ENCODE measurements at places on chromosomes 12 and 14. TPM values are rescaled to one million over a fixed set of nuclear protein-coding genes. Genes with fewer than 3 reads are reported as not detected.

- H3K27me3 ChIP-seq: no peaks in the 10 kb centered on the region
- no peak overlapping the region for H3K27ac ChIP-seq
- no peaks in the 10 kb centered on the region for H3K36me3 ChIP-seq
- H3K4me3 ChIP-seq: no peak overlapping the region
- H3K4me1 ChIP-seq: no peaks in the 10 kb centered on the region
These were observed 41.4 kb downstream of the PTPRQ start for GRCh38 chr12:80485222-80485987.

The INSM2 gene
- not detected for total RNA-seq

The CRY1 gene
- 26.0 TPM for total RNA-seq

DNA sequence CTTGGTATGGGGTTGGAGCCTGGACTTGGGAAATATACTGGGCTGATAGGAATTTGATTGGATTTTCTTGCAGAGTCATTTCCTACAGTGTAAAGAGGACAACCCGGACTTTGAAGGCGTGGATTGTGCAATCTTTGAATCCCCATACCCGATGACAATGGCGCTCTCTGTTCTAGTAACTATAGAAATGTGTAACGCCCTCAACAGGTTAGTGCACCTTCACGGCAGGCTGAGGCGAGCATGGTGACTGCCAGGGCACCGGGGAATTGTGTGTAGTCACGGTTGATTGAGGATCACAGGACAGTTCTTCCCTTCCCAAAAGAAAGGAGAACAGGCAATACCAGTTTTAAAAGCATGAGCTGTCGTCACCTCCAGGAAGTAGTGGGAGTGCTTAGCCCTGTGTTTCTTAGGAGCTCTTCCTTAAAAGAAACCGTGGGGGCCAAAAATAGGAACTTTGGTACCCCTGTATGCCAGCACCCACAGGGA lies 58.3 kb downstream of the ANAPC7 start:
- H3K27ac ChIP-seq: no peak overlapping the region
- peaks cover 33% of the 10 kb centered on the region for H3K4me1 ChIP-seq
- H3K36me3 ChIP-seq: peaks cover 89% of the 10 kb centered on the region

The CHGA gene
- not detected for total RNA-seq

- H3K4me1 ChIP-seq: no peaks in the 10 kb centered on the region
- no peak overlapping the region for H3K27ac ChIP-seq
- no peak for DNase-seq
- no peak overlapping the region for H3K4me3 ChIP-seq
- H3K36me3 ChIP-seq: no peaks in the 10 kb centered on the region
These were observed 501.8 kb downstream of the PRKD1 start for GRCh38 chr14:29425705-29426482.

GRCh38 chr14:68386950-68387779 lies 405.7 kb downstream of the ZFP36L1 start:
- DNase-seq: no peak
- no peak overlapping the region for H3K27ac ChIP-seq
- no peak overlapping the region for H3K4me3 ChIP-seq

The ANO2 gene
- total RNA-seq: not detected

The ANKS1B gene
- 0.76 TPM for total RNA-seq

DNA sequence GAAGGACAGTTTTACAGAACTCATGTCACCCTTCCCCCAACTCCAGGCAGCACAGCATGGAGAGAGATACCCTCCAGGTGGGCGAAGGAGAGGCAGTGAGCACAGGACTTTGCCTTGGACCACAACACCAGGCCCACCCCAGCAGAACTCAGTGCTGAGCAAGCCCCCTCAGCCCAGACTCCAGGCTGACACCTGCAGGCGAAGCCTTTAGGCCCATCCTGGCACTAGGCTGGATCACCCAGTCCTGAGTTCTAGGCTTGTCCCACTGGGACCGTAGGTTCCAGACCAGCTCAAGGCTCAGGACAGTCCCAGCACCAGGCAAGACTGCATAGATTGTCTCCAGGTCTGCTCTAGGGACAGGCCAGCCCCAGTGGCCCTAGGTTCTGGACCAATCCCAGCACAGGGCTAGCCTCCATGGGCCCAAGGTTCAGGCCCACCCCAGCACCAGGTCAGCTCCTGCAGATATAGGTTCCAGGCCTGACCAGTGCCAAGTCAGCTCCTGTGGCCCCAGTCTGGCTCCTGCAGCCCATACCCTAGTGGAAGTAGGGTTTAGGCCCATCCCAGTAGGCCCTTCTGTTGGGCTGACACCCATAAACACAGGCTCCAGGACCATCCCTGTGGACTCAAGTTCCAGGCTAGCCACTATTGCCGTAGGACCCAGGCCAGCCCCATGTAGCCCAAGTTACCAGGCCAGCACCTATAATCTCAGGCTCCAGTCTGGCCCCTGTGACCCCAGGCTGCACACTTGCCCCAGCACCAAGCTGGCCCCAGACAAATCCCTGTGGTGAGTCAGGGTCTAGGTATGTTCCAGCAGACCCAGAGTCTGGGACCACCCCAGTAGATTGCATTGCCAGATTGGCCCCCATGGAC lies 9.4 kb downstream of the WASHC3 start:
- H3K4me3 ChIP-seq: no peak overlapping the region
- no peak overlapping the region for H3K27ac ChIP-seq

GRCh38 chr12:52063082-52063924 lies 6.5 kb upstream of the ATG101 start:
- peaks cover 16% of the 10 kb centered on the region for H3K36me3 ChIP-seq
- no peak overlapping the region for H3K4me3 ChIP-seq
- H3K27ac ChIP-seq: no peak overlapping the region
- DNase-seq: no peak

DNA sequence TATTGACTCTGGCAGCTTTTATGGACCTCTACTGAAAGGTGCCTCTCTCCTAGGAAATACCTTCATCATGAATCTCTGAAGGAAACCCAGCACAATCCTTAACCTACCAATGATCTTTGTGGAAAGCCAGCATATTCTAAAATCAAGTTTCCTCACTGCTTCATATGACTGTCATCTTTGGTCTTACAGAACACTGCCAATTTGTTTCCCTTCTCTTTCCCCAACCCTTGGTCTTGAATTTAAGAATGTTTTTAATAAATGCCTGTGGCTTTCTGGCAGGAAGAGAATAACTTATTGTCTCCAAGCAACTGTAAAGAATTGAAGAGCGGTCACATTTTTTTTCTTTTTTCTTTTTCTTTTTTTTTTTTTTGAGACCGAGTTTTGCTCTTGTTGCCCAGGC lies 427.6 kb downstream of the IPO8 start:
- H3K27ac ChIP-seq: no peak overlapping the region
- H3K4me1 ChIP-seq: no peaks in the 10 kb centered on the region
- H3K27me3 ChIP-seq: no peaks in the 10 kb centered on the region
- H3K4me3 ChIP-seq: no peak overlapping the region
- no peak for DNase-seq

The LRRK2 gene
- total RNA-seq: not detected

DNA sequence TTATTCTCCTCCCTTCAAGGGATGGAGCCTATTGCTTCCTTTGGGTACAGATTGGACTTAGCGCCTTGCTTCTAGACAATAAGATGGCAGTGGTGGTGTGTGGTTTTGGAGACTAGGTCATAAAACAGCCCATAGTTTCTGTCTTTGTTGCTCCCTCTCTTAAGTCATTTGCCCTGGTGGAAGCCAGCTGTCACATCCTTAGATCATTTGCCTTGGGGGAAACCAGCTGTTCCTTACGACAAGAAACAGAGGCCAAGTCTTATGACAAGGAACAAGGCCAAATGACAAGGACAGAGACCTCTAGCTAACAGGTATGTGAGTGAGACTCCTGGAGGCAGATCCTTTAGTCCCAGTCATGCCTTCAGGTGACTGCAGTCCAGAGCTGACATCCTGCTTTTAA lies 9.2 kb upstream of the PALS1 start:
- no peak overlapping the region for H3K4me3 ChIP-seq
- peaks cover 6% of the 10 kb centered on the region for H3K27me3 ChIP-seq
- H3K27ac ChIP-seq: no peak overlapping the region
- DNase-seq: no peak
- peaks cover 3% of the 10 kb centered on the region for H3K4me1 ChIP-seq

- H3K36me3 ChIP-seq: no peaks in the 10 kb centered on the region
- no peak for DNase-seq
- H3K27me3 ChIP-seq: peaks cover 7% of the 10 kb centered on the region
- peaks cover 60% of the 10 kb centered on the region for H3K4me1 ChIP-seq
These were observed 56.2 kb upstream of the BEGAIN start for GRCh38 chr14:100643426-100643825.

The RNASE7 gene
- not detected for total RNA-seq

GRCh38 chr14:102028733-102029132 lies 58.1 kb downstream of the HSP90AA1 start:
- H3K27me3 ChIP-seq: no peaks in the 10 kb centered on the region
- no peak overlapping the region for H3K4me3 ChIP-seq
- no peak for DNase-seq
- H3K4me1 ChIP-seq: no peaks in the 10 kb centered on the region
- H3K27ac ChIP-seq: no peak overlapping the region

DNA sequence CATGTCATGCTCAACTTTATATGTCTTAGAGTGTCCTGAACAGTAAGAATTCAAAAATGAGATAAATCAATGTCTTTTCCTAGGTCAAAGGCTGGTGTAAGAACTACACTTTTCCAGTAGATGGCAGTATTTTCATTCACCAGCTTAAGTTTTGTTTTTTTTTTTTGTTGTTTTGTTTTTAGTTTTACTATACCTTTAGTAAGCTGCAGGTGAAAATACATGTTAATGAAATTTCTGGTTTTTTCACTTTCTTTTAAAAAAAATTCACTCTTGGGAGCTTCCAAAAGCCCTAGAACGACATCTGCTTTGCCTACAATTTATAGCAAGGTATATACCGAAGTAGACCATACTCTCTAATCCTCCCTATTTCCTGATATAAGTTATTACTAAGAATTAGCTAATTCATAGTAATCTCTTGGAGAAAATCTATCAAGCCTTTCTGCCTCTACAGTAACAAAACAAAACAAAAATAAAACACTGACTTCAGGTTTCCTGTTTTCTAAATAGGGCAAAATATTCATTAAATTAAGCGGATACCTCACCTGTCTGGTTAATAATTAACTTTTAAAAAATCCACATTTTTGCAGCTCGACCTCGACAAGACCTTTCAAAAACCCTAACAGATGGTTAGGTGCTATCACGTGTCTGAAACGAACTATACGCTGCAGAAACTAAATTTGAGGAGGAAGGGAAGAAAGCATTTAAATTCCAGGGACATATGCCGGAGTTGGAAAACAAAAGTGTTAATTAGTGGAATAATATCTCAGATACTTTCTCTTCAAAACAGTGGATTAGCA lies 2.7 kb upstream of the SAMD4A start:
- DNase-seq: no peak
- H3K27ac ChIP-seq: no peak overlapping the region
- peak overlapping the region; percentile 75 for H3K4me3 ChIP-seq
- H3K4me1 ChIP-seq: peaks cover 17% of the 10 kb centered on the region
- peaks cover 22% of the 10 kb centered on the region for H3K27me3 ChIP-seq

The C1QL4 gene
- not detected for total RNA-seq

GRCh38 chr12:7156259-7157197 lies 26.4 kb downstream of the CLSTN3 start:
- peaks cover 3% of the 10 kb centered on the region for H3K4me1 ChIP-seq
- no peaks in the 10 kb centered on the region for H3K27me3 ChIP-seq

- no peaks in the 10 kb centered on the region for H3K36me3 ChIP-seq
- DNase-seq: no peak
- no peaks in the 10 kb centered on the region for H3K4me1 ChIP-seq
These were observed 92.7 kb downstream of the PAH start for GRCh38 chr12:102824218-102824835.

The KRT71 gene
- not detected for total RNA-seq

DNA sequence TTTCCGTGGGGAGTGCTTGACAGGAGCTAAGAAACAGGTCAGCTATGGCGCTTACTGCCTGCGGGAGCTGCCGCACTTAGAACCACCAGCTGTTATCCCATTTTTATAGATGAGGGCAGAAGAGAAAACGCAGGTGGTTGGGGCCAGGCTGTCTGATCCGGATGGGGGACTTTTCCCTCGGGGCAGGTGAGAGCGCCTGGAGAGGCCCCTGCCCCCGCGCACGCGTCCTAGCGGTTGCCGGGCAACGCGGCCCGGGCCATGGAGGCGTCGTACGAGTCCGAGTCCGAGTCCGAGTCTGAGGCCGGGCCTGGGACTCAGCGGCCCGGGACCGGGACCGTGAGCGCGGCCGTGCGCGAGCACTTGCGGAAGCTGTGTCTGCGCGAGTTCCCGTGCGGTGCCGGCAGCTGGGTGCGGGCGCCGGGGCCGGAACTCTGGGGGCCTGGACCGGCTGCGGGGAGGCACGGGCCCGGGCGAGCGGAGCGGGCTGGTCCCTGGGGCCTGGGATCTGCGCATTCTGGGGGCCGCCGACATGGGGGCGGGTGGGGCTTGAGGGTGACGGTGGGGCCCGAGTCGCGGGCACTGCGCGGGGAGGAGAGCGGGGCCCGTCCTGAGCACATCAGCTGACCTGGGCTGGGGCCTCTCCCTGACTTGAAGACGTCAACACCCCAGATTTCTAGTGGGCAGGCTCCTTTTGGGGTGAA lies at the start of gene LRRC43:
Gene LRRC43, plus strand, starts transcription at position 237 of the 701 bp plus-strand sequence. Its CDS starts 22 bp downstream, at position 259.
- H3K27ac ChIP-seq: no peak within 1 kb of the TSS
- H3K4me3 ChIP-seq: peak within 1 kb of the TSS; percentile 73
- peaks cover 15% of the 10 kb centered on the region for H3K4me1 ChIP-seq
- peaks cover 10% of the 10 kb centered on the region for H3K27me3 ChIP-seq

GRCh38 chr14:76267322-76268046 lies 108.5 kb upstream of the ESRRB start:
- no peak overlapping the region for H3K27ac ChIP-seq
- no peak overlapping the region for H3K4me3 ChIP-seq
- no peaks in the 10 kb centered on the region for H3K4me1 ChIP-seq
- H3K36me3 ChIP-seq: no peaks in the 10 kb centered on the region
- no peaks in the 10 kb centered on the region for H3K27me3 ChIP-seq

- H3K4me3 ChIP-seq: no peak overlapping the region
- no peaks in the 10 kb centered on the region for H3K36me3 ChIP-seq
- H3K27me3 ChIP-seq: no peaks in the 10 kb centered on the region
- no peaks in the 10 kb centered on the region for H3K4me1 ChIP-seq
- H3K27ac ChIP-seq: no peak overlapping the region
These were observed 45.6 kb downstream of the C14orf132 start for GRCh38 chr14:96084796-96085195.

The TDRD9 gene
- total RNA-seq: 0.23 TPM

GRCh38 chr14:71289536-71289935 lies 382.3 kb downstream of the PCNX1 start:
- H3K4me3 ChIP-seq: no peak overlapping the region
- peaks cover 14% of the 10 kb centered on the region for H3K4me1 ChIP-seq
- peaks cover 4% of the 10 kb centered on the region for H3K27me3 ChIP-seq
- H3K36me3 ChIP-seq: no peaks in the 10 kb centered on the region

The EML1 gene
- 0.68 TPM for total RNA-seq

DNA sequence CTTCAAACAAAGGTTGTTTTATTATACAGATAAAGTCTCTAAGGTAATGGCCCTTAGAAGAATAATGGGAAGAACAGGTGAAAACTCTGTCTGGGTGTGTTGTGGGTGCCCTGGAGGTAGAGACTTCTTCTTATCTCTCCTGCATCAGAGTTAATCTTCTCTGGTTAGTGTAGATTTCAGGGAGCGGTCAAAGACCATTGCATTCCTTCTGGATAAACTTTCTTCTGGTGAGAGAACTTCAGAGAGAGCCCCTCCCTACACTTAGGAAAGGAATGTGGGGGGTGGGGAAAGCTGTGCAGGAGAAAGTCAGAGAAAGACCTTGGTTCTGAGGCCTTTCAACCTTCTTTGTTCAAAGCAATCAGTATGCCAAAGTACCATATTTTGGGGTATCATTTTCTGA lies 658.5 kb downstream of the DIO2 start:
- H3K4me1 ChIP-seq: no peaks in the 10 kb centered on the region
- no peak for DNase-seq
- no peak overlapping the region for H3K27ac ChIP-seq
- no peaks in the 10 kb centered on the region for H3K27me3 ChIP-seq
- H3K4me3 ChIP-seq: no peak overlapping the region

Data from activated T-helper 2 cell treated with anti-CD3 and anti-CD28 coated beads, Interferon-gamma antibody, Interleukin-2, Interleukin-4, amounts not matched to agents 10 μg/mL and 5 μg/mL and 100 μg/mL, durations not matched to agents 14 hours and 24 hours and 36 hours (primary cell).